ENCODE measurements at places on chromosomes 4 and X.

GRCh38 chr4:41927796-41928499 lies 7.3 kb upstream of the TMEM33 start:
- no peak for DNase-seq

DNA sequence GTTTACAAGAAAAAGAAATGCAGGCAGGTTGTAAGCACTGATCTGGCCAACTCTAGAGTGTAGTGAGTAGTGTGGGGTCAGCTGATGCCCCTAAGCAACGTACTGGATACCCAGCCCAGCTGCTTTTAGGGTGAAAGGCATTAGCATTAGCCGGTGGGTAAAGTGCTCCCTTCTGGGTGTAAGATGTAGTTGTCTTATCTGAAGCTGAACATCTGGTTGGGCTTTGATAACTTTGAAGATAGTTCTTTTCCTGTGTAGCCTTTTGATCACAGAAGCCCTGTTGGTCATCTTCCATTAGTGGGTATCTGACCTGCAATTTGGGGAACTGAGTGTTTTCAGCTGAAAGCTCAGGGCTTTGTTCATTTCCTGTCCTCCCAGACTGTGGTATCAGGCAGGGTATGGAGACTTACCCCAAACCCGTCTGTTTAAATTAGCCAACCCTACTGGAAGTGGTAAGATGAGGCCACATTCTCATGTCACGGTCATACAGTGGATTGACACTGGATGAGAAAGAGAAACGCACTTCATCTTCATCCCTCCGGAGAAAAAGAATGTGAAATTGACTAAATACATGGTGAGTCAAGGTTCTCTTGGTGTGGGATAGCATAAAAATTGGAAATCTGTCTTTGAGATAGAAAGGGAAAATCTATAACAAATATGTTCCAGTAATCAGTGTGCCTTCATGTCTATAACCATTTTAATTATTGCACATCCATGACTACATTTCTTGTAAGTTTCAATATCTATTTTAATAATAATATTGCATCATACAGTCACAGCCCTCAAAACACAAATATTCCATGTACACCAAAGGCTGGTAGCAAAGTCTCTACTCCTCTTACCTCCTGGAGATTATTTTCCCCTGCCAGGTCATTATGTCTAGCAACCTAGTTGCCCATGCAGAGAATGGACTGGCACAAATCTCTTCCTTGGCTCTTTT lies 8.7 kb downstream of the RHOH start:
- DNase-seq: no peak

GRCh38 chr4:139889264-139889663 lies 223.6 kb downstream of the MGST2 start:
- DNase-seq: no peak

- DNase-seq: no peak
These were observed 41.2 kb upstream of the PDHA2 start for GRCh38 chr4:95798727-95799126.

- DNase-seq: no peak
These were observed 57.3 kb upstream of the FGF16 start for GRCh38 chrX:77389891-77390290.

DNA sequence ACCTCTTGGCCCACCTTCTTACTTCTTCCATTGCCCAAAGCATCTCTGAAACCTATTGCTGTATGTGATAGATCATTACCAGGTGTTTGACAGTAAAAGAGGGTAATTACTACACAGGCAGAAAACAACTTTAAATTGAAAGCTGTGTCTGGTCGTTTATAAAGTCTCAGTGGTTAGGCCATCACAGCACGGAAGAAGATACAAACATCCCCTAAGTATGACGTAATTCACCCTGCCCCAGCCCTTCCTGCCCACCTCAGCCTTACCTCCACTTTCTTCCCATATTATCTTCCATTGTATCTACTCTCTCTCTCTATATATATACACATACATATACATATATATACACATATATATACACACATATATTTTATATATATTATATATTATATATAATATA lies 805.8 kb upstream of the PABPC4L start:
- no peak for DNase-seq

GRCh38 chrX:24692305-24692704 lies 1.4 kb upstream of the POLA1 start:
- no peak for DNase-seq

- DNase-seq: peak; percentile 19
These were observed 6.4 kb downstream of the LAMTOR3 start for GRCh38 chr4:99887837-99888236.

DNA sequence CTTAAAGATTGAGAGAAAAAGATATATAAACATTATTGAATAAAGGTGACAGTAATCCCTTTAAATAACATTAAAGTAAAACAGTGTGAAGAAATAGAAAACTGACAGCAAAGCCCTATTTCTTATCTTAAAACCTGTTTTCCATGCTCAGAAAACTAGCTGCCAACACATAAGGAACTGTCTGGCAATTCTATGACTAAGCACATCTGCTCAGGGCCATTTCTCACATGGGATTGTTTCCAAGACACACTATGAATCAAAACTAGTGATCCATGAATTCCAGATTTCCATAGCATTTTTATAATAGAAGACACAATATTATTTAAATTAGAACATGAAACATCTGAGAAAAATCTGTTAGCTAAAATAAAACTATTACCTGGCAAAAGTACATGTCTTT lies 113.4 kb downstream of the SCLT1 start:
- DNase-seq: peak; percentile 6

DNA sequence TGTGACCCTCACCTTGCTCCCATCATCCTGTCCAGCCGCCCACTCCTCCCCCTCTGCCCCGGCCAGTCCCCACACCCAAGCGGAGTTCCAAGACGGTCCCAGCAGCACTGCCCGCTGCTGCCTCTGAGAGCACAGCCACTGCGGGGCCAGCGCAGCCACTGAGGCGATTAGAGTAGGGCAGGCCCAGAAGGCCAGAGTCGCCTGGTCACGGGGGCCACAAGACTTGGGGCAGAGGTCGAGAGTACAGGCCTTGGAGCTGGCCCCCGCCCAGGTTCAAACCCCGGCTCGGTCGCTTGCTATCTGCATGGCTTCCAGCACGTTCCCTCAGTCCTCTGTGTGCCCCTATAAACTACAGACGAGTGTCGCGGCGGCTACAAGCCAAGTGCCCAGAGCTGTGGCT lies 53.2 kb upstream of the ADRA2C start:
- no peak for DNase-seq

- DNase-seq: no peak
These were observed 27.9 kb downstream of the SLC4A4 start for GRCh38 chr4:71366766-71367165.

DNA sequence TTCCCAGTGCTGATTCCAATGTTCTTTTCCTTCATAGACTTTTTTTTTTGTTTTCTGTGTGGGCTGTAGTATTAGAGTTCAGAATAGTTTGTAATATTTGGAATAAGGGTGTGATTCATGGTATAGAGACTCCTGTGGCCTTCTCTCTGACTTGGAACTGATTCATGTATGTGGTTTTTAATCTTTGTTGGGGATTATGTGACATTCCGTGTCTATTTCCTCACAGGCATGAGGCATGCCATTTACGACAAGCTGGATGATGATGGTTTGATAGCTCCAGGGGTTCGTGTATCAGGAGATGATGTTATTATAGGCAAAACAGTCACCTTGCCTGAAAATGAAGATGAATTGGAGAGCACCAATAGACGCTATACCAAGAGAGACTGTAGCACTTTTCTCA lies 44.4 kb downstream of the POLR2B start:
- DNase-seq: no peak

- no peak for DNase-seq
These were observed 176.0 kb downstream of the BMPR1B start for GRCh38 chr4:94933799-94934198.

GRCh38 chr4:41327770-41328169 lies 71.0 kb downstream of the UCHL1 start:
- no peak for DNase-seq

- no peak for DNase-seq
These were observed 86.6 kb downstream of the STK32B start for GRCh38 chr4:5137927-5138326.

- DNase-seq: no peak
These were observed 372.2 kb downstream of the INPP4B start for GRCh38 chr4:142473960-142474338.

DNA sequence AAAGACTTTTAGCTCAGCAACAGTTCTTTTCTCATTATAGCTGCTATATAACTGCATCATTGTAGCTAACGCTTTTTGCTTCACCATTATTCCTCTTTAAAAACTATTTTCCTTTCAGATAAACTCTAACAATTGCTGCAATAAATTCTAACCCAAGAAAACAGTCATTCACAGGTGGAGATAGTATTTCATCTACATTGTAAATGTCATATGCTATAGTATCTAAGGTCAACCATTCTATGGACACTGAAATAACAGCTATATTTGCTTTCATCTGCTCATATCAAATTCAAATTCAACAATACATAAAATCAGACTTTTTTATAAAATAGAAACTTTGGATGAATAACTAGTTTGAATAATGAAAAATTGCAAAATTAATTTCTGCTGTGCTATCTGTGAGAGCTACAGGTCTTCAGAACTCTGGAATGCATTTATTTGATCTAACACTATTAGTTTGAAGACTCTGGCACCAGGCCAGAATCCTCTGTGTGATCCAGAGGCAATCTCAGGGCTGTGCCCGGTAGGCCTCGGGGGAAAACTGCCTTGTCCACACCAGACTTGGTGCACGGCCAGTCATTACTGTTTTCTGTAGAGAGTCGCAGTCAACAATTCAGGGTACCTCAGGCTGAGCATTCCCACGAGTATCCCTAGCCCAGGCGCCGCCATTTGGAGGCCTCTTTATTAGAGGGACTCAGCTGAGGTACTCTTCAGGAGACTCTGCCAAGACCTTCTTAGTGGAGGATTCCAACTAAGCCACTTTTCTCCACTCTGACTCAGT lies 332.4 kb downstream of the SLC7A11 start:
- peak; percentile 28 for DNase-seq

- DNase-seq: no peak
These were observed 154.1 kb upstream of the FAM241A start for GRCh38 chr4:111991163-111991562.

DNA sequence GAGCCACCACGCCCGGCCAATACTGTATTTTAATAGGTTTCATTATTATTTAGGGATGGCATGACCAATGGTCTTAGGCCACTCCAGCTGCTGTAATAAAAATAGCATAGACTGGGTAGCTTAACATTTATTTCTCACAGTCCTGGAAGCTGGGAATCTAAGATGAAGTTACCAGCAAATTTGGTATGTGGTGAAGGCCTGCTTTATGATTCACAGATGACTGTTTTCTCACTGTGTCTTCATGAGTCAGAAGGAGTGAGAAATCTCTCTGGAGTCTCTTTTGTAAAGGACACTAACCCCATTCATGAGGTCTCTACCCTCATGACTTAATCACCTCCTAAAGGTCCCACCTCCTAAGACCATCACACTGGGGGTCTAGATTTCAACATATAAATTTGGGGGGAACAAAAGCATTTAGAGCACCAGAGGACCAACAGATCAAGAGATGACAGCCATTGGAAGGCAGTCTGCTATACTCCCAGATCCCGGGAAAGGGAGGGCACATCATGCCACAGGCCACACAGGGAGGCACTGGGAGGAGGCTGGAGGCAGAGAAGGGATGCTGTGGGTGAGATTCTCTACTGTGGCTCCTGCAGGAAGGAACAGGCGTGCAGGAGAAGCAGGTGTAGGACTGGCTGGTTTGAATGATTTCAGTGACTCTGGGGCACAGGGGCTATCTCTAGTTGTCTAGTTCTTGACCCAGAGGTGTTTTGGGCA lies 335.8 kb upstream of the SFRP2 start:
- DNase-seq: no peak

- no peak for DNase-seq
These were observed 13.7 kb upstream of the KLHL5 start for GRCh38 chr4:39048311-39048710.

All from hepatocyte (in vitro differentiated cells).